Thymus (tissue), 14 donors: ENCODE measurements at places on chromosomes 2 and 18. TPM values are rescaled to one million over a fixed set of nuclear protein-coding genes. Genes with fewer than 3 reads are reported as not detected.

The FER1L5 gene
- total RNA-seq: 0.05 TPM

The TRABD2A gene
- total RNA-seq: 1.6 TPM

The SERPINB11 gene
- total RNA-seq: not detected

The TXNL1 gene
- 39.3 TPM for total RNA-seq
